ENCODE measurements at places on chromosomes 5 and 9.

- peak; percentile 61 for DNase-seq
- peak within 1 kb of the TSS; percentile 13 for H3K27ac ChIP-seq
- no peaks in the 10 kb centered on the region for H3K36me3 ChIP-seq
- peaks cover 22% of the 10 kb centered on the region for H3K27me3 ChIP-seq
- peaks cover 40% of the 10 kb centered on the region for H3K4me1 ChIP-seq
Measured at GRCh38 chr5:119355685-119356611, at the start of gene TNFAIP8. TNFAIP8 (plus strand) TSS chr5:119356019; CDS start chr5:119356091, 72 bp downstream.

DNA sequence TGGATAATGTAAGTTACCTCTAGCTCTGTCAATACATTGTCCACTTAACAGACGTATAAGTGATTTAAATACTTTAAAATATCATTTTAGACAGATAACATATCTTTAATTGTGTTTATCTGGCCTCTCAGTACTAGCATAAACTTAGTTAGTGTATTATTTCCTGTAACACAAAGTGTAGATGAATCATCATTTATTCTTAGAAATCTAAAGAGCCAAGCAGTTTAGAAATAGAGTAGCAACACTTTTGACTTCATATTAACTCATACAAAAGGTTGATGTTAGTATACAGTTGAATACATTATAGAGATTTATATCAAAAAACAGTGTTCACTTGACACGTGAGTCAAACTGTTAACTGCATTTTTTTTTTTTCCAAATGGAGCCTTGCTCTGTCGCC is 18.0 kb downstream of the NCBP1 start:
- no peak for DNase-seq
- H3K27ac ChIP-seq, result no peak overlapping the region
- no peak overlapping the region for H3K4me3 ChIP-seq
- H3K4me1 ChIP-seq, result no peaks in the 10 kb centered on the region

DNA sequence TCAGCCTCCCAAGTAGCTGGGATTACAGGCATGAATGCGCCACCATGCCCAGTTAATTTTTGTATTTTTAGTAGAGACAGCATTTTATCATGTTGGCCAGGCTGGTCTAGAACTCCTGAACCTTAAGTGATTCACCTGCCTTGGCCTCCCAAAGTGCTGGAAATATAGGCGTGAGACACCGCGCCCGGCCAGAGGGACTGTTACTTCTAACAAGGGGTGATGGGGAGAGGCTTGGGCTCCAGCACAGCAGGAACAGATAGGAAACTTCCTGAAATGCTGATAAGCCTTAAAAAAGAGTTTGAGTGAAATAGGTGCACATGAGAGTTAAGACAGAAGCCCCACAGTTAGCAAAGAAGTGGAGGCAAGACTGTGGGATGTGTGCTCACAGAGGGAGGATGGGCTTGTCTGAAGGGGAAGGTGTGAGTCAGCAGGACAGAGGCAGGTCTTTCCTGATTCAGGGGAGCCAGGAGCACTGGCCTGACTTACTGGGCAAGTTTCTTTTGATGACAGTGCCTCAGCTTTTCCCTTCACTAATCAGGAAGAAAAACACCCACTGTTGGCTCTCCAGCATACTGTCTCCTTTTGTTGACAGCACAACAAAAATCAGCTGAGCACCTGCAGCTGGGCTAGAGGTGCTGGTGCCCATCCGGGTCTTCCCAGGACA is 68.4 kb downstream of the RAD23B start:
- DNase-seq, result no peak
- no peaks in the 10 kb centered on the region for H3K36me3 ChIP-seq
- no peak overlapping the region for H3K27ac ChIP-seq
- peaks cover 23% of the 10 kb centered on the region for H3K27me3 ChIP-seq
- H3K4me3 ChIP-seq, result no peak overlapping the region

GRCh38 chr5:142040285-142040684 is 27.5 kb upstream of the GNPDA1 start:
- no peak overlapping the region for H3K4me3 ChIP-seq
- no peak for DNase-seq
- H3K27me3 ChIP-seq, result peaks cover 10% of the 10 kb centered on the region
- no peaks in the 10 kb centered on the region for H3K36me3 ChIP-seq
- no peaks in the 10 kb centered on the region for H3K4me1 ChIP-seq

GRCh38 chr5:128252756-128253155 is 169.2 kb downstream of the SLC12A2 start:
- H3K4me1 ChIP-seq, result peaks cover 5% of the 10 kb centered on the region
- peaks cover 35% of the 10 kb centered on the region for H3K36me3 ChIP-seq
- no peak overlapping the region for H3K27ac ChIP-seq
- H3K27me3 ChIP-seq, result no peaks in the 10 kb centered on the region
- H3K4me3 ChIP-seq, result no peak overlapping the region

GRCh38 chr5:10513501-10514442 is 50.1 kb upstream of the ANKRD33B start:
- peaks cover 36% of the 10 kb centered on the region for H3K4me1 ChIP-seq
- no peak for DNase-seq
- no peak overlapping the region for H3K27ac ChIP-seq
- peaks cover 9% of the 10 kb centered on the region for H3K27me3 ChIP-seq

GRCh38 chr5:55534436-55535198 is at the start of gene PLPP1:
PLPP1 (minus strand) TSS chr5:55534964; CDS start chr5:55534629, 335 bp downstream.
- H3K4me3 ChIP-seq, result peak within 1 kb of the TSS; percentile 92
- H3K4me1 ChIP-seq, result peaks cover 36% of the 10 kb centered on the region
- peak; percentile 94 for DNase-seq
- H3K36me3 ChIP-seq, result peaks cover 19% of the 10 kb centered on the region
- no peaks in the 10 kb centered on the region for H3K27me3 ChIP-seq

DNA sequence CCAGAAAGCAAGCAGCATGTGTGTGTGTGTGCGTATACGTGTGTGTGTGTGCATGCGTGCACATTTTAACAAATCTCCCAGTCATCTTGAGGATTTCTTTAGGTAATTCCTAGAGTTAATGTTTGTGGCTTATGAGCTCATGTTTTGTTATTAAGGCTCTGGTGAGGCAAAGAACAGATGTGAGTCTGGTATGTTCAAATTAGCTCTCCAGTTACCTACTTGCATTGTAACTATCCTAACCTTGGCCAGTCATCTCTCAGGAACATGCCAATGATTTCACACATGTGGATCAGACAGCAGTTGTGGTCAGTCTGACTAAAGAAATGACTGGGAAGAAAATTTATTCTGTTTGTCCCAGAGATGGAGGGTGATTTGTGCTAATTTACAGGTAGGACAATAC is 163.1 kb downstream of the IZUMO3 start:
- no peak overlapping the region for H3K4me3 ChIP-seq
- DNase-seq, result no peak
- peaks cover 9% of the 10 kb centered on the region for H3K4me1 ChIP-seq
- H3K27ac ChIP-seq, result no peak overlapping the region

DNA sequence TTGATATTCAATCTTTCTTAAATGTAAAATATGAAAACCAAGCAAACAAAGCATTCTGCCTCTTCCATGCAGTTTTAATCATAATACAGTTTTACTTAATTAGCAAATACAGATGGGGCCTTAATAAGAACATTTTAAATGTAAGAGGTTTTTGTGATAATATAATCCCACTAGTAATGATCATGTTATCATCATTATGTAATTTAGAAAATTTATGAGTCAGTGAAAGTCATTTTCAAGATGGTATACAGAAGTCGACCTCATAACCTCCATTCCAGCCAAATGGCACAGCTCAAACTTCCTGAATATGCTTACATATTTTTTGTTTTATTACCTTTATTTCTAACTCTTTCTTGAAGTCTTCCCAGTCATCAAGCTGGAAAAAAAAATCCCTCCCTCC is 102.2 kb upstream of the GNA14 start:
- H3K27me3 ChIP-seq, result peaks cover 3% of the 10 kb centered on the region
- peaks cover 21% of the 10 kb centered on the region for H3K4me1 ChIP-seq
- DNase-seq, result no peak
- peaks cover 33% of the 10 kb centered on the region for H3K36me3 ChIP-seq
- no peak overlapping the region for H3K4me3 ChIP-seq
- no peak overlapping the region for H3K27ac ChIP-seq

- H3K27ac ChIP-seq, result no peak overlapping the region
- no peak overlapping the region for H3K4me3 ChIP-seq
- no peak for DNase-seq
- no peaks in the 10 kb centered on the region for H3K36me3 ChIP-seq
- peaks cover 3% of the 10 kb centered on the region for H3K27me3 ChIP-seq
- H3K4me1 ChIP-seq, result peaks cover 41% of the 10 kb centered on the region
Measured at GRCh38 chr5:156477196-156477595, 150.2 kb downstream of the SGCD start.

DNA sequence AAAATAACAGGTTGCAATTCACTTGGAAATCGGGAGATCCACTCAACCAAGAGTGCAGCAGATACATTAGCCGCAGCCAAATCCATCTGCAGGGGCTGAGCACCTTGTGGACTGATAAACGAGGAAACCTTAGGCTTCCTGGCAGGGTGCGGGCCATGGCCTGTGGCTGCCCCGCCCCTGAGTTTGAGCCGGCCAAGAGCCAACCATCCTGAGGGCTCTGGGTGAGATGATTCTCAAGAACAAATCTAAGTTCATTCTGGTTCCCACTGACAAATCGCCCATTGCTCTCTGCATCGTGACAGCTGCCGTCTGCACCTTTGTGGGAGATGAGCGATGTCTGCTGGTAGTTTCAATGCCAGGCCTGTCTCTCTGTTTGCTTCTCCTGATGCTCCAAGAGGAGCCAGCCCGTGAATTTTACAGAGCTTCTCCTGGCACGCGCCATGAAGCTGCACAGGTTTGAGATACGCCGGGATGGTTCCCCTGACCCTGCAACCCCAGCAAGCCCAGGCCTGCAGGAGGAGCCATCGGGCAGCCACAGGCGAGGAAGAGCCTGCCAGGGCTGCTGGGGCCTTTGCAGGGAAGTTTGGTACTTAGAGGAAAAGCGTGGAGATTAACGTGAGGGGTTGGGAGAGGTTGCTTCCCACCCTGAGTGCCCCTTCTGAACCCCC is 154.0 kb downstream of the OLFM1 start:
- no peak for DNase-seq
- no peak overlapping the region for H3K4me3 ChIP-seq
- H3K36me3 ChIP-seq, result no peaks in the 10 kb centered on the region
- no peak overlapping the region for H3K27ac ChIP-seq
- H3K27me3 ChIP-seq, result peaks cover 22% of the 10 kb centered on the region

DNA sequence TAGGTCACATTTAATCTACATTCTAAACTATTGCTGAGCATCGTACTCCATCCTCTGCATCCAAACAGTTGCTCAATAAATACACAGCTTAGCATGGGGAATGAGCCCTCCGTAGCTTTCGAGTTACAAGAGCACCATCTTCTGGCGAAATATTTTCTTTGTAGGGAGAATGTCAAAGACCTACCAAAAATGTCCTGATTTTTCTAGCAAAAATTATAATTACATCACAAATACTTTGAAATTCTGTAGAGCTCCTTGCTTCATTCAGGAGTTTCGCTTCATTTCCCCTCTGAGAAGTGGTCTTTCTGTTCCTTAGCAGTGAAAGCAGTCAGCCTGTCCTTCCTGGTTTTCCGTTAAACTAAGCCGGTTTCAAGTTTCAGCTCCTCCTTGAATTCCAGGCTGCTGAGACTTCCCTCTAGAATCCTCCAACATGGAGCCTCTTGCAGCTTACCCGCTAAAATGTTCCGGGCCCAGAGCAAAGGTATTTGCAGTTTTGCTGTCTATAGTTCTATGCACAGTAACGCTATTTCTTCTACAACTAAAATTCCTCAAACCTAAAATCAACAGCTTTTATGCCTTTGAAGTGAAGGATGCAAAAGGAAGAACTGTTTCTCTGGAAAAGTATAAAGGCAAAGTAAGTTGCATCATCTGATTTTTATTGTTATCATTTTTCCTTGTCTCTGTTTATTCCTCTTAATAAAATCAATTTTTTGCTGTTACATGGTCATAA is at the start of gene GPX8:
TSS of gene GPX8 (plus strand) at position 409 of the 730 bp plus-strand sequence. CDS start at position 431, 22 bp downstream.
- peaks cover 16% of the 10 kb centered on the region for H3K27me3 ChIP-seq
- H3K4me1 ChIP-seq, result peaks cover 16% of the 10 kb centered on the region
- H3K4me3 ChIP-seq, result peak within 1 kb of the TSS; percentile 93
- peaks cover 21% of the 10 kb centered on the region for H3K36me3 ChIP-seq
- peak; percentile 40 for DNase-seq
- peak within 1 kb of the TSS; percentile 95 for H3K27ac ChIP-seq

DNA sequence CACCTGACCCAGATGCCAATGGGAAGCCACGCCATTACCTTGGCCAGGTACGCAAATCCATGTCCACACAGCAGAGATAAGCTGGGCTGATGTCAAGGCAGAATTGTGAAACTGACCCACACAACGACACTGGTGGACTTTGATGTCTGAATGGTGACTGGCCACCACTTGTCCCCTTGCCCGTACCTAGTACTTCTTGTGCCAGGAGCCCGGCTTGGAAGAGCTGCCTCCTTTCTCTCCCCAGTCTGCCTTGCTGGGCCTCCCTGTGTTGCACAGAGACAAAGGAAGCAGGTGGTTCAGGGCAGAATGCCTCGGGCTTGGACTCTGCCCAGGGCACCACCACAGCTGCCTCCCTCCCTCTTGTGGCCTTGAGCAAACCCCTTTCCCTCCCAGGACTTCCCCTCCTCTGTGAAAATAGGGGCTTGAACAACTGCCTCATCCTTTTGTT is 23.3 kb downstream of the PTGES2 start:
- H3K4me1 ChIP-seq, result peaks cover 68% of the 10 kb centered on the region
- H3K27me3 ChIP-seq, result no peaks in the 10 kb centered on the region
- H3K36me3 ChIP-seq, result peaks cover 16% of the 10 kb centered on the region
- no peak for DNase-seq

DNA sequence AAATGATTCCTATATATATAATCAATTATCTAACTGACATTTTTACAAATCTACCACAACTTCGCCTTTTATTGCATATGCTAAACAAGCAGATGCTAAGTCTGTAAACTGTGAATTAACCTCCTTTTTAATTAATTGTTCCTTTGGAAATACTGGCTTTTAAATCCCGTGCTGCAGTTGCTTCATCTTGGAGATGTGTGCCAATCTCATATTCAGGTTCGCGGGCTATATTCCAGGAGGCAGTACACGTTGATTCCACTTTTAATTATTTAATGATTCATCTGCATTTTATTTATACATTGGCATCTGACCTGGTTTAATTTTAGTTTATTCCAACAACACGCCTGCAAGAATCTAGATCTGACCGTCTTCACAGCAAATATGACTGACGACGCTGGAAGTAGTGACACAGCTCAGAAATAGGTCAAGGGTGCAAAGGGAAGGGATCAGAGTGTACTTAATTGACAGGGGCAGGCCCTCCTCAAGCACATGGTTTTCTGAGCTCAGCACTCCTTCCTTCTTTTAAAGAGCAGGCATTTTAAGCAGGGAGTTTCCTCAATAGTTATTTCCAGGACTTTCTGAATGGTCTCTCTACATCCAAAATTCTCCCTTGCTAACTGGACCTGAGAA is 125.2 kb downstream of the GLIS3 start:
- no peaks in the 10 kb centered on the region for H3K36me3 ChIP-seq
- H3K4me1 ChIP-seq, result peaks cover 10% of the 10 kb centered on the region
- no peak overlapping the region for H3K27ac ChIP-seq
- no peaks in the 10 kb centered on the region for H3K27me3 ChIP-seq
- DNase-seq, result no peak
- no peak overlapping the region for H3K4me3 ChIP-seq

Measured in nephron progenitor cell (in vitro differentiated cells).